A673 (cell line): ENCODE measurements at places on chromosomes 1 and 21.

- no peaks in the 10 kb centered on the region for H3K4me1 ChIP-seq
- H3K27ac ChIP-seq = peak overlapping the region; percentile 6
- H3K4me3 ChIP-seq = no peak overlapping the region
- DNase-seq = no peak
Measured at GRCh38 chr1:50491142-50491541, 67.9 kb upstream of the DMRTA2 start.

GRCh38 chr1:23650344-23650990, 41.1 kb upstream of the RPL11 start:
- DNase-seq = no peak
- no peak overlapping the region for H3K4me3 ChIP-seq
- no peak overlapping the region for H3K27ac ChIP-seq

- no peak for DNase-seq
- H3K36me3 ChIP-seq = no peaks in the 10 kb centered on the region
- no peaks in the 10 kb centered on the region for H3K4me1 ChIP-seq
- H3K27me3 ChIP-seq = peaks cover 25% of the 10 kb centered on the region
Measured at GRCh38 chr1:9037476-9038337, 11.5 kb upstream of the SLC2A7 start.

- H3K4me3 ChIP-seq = no peak overlapping the region
- no peak overlapping the region for H3K27ac ChIP-seq
- no peaks in the 10 kb centered on the region for H3K4me1 ChIP-seq
- no peaks in the 10 kb centered on the region for H3K27me3 ChIP-seq
- DNase-seq = no peak
Measured at GRCh38 chr1:116544588-116545358, 26.1 kb downstream of the CD58 start.

DNA sequence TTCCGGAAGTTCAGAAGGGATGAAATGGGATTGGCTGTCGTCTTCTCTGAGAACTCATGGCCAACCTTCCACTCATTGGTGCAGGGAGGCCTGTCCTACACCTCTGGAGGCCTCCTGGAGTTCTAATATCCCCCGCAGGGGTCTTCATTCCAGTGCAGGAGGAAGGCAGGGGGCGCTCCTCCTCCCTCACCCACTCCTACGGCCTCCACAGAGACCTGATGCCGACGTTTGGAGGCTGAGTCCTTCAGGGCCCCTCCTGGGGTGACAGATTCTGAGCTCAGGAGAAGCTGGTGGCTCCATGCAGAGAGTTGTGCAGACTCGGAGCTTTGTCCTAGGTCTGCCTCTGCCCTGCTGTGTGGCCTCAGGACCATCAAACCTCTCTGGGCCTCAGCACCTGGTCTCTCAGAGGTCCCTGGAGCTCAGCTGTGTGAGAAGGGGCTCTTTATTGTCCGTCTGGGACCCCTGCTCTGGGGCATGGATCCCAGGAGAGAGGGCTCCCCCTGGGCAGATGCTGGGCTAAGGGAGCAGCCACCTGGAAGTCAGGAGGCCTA, 102.3 kb upstream of the WNT4 start:
- H3K4me1 ChIP-seq = no peaks in the 10 kb centered on the region
- no peaks in the 10 kb centered on the region for H3K36me3 ChIP-seq
- H3K4me3 ChIP-seq = no peak overlapping the region
- no peak for DNase-seq

DNA sequence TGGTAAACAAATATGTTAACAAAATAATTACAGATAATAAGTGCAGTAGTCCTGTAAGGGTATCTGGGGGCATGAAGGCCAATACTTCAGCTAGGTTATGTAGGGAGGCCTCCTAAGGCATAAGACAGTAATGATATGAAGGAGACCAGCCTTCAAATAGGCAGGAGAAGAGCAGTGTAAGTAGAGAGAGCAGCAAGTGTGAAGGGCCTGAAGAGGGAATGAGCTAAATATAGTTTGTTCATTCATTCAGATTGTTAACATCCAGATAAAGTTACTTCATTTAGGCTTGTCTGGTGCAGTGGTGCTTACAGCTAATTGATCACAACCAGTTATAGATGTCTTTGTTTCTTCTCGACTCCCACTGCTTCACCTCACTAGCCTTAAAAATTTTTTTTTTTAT, 71.1 kb downstream of the EPB41 start:
- no peaks in the 10 kb centered on the region for H3K27me3 ChIP-seq
- H3K4me3 ChIP-seq = no peak overlapping the region
- H3K27ac ChIP-seq = peak overlapping the region; percentile 90
- peak; percentile 32 for DNase-seq

DNA sequence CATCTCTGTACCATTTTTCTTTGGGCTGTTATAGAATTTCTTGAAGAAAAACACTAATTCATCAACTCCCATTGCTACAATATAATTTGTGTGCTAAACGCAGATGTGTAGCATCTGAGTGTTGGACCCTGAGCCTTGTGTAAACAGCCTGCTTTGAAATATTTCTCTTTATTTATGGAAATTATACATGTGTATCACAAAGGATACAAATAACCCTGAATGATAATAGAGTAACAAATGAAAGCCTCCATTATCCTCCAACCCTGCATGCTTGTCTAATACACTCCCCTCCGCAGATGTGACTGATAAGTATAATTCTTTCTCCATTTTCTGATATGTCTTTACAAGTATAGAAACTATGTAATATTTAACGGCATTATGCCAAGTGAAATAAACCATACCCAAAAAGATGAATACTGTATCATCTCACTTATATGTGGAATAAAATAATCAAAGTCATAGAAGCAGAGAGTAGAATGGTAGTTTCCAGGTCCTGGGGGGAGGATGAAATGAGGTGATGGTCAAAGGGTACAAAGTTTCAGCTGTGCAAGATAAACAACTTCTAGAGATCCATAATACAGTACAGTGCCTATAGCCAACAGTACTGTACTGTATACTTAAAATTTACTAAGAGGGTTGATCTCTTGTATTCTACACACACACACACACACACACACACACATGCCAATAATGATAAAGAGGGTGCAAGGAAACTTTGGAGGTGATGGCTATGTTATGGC, 2.8 kb upstream of the ADAM30 start:
- H3K27ac ChIP-seq = no peak overlapping the region
- H3K4me3 ChIP-seq = no peak overlapping the region
- no peaks in the 10 kb centered on the region for H3K36me3 ChIP-seq
- no peaks in the 10 kb centered on the region for H3K4me1 ChIP-seq
- DNase-seq = no peak
- H3K27me3 ChIP-seq = no peaks in the 10 kb centered on the region

- H3K4me1 ChIP-seq = no peaks in the 10 kb centered on the region
- no peaks in the 10 kb centered on the region for H3K36me3 ChIP-seq
- no peak overlapping the region for H3K4me3 ChIP-seq
- H3K27me3 ChIP-seq = no peaks in the 10 kb centered on the region
Measured at GRCh38 chr1:29629401-29629800, 393.1 kb downstream of the PTPRU start.

GRCh38 chr1:240687820-240688219, 75.9 kb upstream of the GREM2 start:
- no peak for DNase-seq
- H3K27ac ChIP-seq = no peak overlapping the region
- H3K4me1 ChIP-seq = no peaks in the 10 kb centered on the region
- peaks cover 3% of the 10 kb centered on the region for H3K27me3 ChIP-seq

DNA sequence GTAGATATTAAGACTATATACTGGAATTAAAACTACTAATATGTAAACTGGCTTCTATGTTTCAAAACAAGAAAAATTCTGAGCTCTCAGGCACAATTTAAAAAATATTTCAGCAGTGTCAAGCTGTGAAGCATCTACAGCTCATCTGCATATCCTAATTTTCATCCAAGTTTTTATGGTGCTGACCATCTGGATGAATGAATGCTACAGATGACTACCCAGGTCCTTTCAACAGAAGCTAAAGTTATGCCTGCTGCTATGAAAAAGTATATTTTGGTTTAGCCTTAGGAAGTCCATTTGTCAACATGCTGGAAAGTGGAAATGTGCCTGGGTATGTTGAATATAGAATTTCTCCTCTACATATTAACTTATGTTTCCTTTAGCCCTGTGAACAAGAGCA, 206.9 kb downstream of the NEGR1 start:
- H3K27me3 ChIP-seq = no peaks in the 10 kb centered on the region
- H3K27ac ChIP-seq = no peak overlapping the region
- DNase-seq = no peak
- no peak overlapping the region for H3K4me3 ChIP-seq
- no peaks in the 10 kb centered on the region for H3K36me3 ChIP-seq
- H3K4me1 ChIP-seq = no peaks in the 10 kb centered on the region

DNA sequence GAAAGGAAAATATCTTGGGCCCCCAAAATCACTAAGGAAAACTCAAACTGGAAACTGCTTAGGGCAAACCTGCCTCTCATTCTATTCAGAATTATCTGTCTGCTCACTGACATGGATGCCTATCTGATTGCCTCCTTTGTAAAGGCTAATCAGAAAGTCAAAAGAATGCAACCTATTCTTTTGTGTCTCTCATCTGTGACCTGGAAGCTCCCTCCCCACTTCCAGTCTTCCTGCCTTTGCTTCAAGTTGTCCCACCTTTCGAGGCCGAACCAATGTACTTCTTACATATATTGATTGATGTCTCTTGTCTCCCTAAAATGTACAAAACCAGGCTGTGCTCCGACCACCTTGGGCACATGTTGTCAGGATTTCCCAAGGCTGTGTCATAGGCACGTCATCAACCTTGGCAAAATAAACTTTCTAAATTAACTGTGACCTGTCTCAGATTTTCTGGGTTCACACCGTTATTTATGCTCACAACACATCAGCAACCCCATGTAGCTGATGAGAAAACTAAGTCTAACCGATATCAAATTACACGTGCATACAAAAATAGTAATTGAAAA, 302.3 kb upstream of the NRIP1 start:
- DNase-seq = no peak
- H3K4me1 ChIP-seq = no peaks in the 10 kb centered on the region
- H3K36me3 ChIP-seq = no peaks in the 10 kb centered on the region
- H3K27me3 ChIP-seq = no peaks in the 10 kb centered on the region

- no peaks in the 10 kb centered on the region for H3K4me1 ChIP-seq
- no peak for DNase-seq
- H3K36me3 ChIP-seq = no peaks in the 10 kb centered on the region
- H3K27me3 ChIP-seq = no peaks in the 10 kb centered on the region
- H3K27ac ChIP-seq = no peak overlapping the region
Measured at GRCh38 chr21:44617071-44617501, 5.2 kb downstream of the KRTAP10-8 start.

GRCh38 chr1:40955266-40955665, 24.2 kb upstream of the CTPS1 start:
- no peak for DNase-seq
- no peaks in the 10 kb centered on the region for H3K4me1 ChIP-seq
- H3K27me3 ChIP-seq = no peaks in the 10 kb centered on the region
- no peak overlapping the region for H3K4me3 ChIP-seq
- H3K36me3 ChIP-seq = no peaks in the 10 kb centered on the region
- no peak overlapping the region for H3K27ac ChIP-seq

- H3K27ac ChIP-seq = no peak overlapping the region
- no peaks in the 10 kb centered on the region for H3K36me3 ChIP-seq
- H3K4me3 ChIP-seq = no peak overlapping the region
Measured at GRCh38 chr21:43917515-43918384, 52.7 kb downstream of the AGPAT3 start.

GRCh38 chr1:45221716-45222115, 15.3 kb upstream of the ZSWIM5 start:
- no peak overlapping the region for H3K4me3 ChIP-seq
- no peak for DNase-seq
- H3K27ac ChIP-seq = no peak overlapping the region
- H3K36me3 ChIP-seq = no peaks in the 10 kb centered on the region

DNA sequence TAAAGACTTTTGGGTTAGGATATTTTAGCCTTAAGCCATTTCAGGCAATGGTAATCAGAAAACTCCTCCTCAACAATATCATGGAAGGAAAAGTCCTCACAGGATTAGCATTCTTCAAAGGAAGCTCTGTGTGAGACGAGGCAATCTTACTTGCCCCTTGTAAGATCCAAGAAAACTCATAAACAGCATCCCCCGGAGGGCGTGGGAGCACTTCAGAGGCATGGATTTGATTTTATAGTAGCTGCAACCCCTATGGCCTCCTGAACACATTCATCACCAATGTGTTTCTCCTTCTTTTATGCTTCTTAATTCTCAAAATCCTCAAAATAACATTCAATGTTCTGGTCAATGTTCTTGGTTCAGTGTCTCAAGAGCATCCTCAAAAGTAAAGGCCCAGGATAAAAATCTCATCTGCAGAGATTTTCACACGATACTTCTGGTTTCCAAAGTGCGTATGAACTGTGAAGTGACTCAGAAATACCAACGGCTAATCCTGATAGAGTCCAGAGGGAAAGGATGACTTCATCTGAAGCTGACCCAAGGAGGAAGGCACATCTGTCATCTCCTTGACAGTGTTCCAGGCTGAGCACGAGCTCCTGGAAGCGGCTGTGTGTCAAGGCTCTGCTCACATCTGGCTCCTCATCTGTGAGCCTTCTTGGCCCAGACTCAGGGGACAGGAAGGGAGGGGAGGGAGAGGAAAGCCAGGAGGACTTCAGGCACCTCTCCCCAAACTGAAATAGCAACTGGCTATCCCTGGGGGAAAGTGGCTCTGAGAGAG, 49.3 kb upstream of the PSEN2 start:
- no peak for DNase-seq
- no peak overlapping the region for H3K27ac ChIP-seq
- no peaks in the 10 kb centered on the region for H3K4me1 ChIP-seq

DNA sequence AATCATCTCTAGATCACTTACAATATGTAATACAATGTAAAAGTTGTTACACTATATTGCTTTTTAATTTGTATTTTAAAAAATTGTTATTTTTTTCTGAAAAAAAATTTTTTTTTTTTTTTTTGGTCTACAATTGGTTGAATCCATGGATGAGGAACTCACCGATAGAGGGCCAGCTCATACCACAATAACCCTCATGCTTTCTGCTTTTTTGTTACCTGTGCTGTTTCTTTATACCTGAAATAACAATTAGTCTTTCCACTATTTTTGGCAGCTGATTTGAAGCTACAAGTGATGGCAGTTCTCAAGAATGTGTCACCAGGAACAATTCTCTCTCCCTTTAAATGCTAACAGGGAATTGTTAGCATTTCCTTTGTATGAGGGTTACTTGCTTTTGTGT, 12.0 kb downstream of the SMG7 start:
- no peaks in the 10 kb centered on the region for H3K36me3 ChIP-seq
- DNase-seq = no peak
- no peak overlapping the region for H3K4me3 ChIP-seq
- H3K27me3 ChIP-seq = no peaks in the 10 kb centered on the region
- H3K27ac ChIP-seq = no peak overlapping the region

GRCh38 chr1:164999146-164999545, 357.4 kb downstream of the LMX1A start:
- peaks cover 5% of the 10 kb centered on the region for H3K27me3 ChIP-seq
- no peaks in the 10 kb centered on the region for H3K36me3 ChIP-seq
- no peak overlapping the region for H3K27ac ChIP-seq
- DNase-seq = no peak
- no peak overlapping the region for H3K4me3 ChIP-seq
- no peaks in the 10 kb centered on the region for H3K4me1 ChIP-seq
